ENCODE measurements at places on chromosomes 6 and 20.

DNA sequence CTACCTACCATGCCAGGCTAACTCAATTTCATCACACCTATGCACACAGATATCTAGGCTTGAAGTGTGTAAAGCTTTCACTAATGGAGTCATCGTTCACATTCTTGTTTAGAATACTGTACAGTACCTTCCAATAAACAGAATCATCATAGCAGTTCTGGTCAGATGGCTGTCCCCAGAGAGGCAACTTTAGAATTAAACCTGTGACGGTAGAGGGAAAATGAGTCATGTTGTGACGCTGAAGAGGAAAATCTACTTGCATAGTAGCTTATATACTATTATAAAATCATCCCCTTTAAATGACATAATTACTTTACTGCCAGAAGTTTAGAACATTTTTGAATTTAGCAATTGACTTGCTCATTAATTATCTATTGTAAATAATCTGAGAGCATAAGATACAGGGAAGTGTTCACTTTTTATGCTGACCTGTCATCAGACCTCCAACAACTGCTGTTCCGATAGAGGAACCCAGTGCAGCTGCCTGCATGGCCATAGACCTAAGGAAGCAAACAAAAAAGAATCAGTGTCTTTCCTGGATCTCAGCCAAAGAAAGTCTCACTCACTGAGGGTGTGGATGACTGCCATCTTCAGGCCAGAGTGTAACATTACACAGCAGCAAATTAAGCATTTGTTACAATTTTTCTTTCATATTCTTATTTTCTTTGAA lies 29.8 kb downstream of the RHAG start:
- H3K27me3 ChIP-seq = no peaks in the 10 kb centered on the region
- DNase-seq = no peak
- H3K4me1 ChIP-seq = no peaks in the 10 kb centered on the region
- no peaks in the 10 kb centered on the region for H3K36me3 ChIP-seq
- no peak overlapping the region for H3K4me3 ChIP-seq
- no peak overlapping the region for H3K27ac ChIP-seq

DNA sequence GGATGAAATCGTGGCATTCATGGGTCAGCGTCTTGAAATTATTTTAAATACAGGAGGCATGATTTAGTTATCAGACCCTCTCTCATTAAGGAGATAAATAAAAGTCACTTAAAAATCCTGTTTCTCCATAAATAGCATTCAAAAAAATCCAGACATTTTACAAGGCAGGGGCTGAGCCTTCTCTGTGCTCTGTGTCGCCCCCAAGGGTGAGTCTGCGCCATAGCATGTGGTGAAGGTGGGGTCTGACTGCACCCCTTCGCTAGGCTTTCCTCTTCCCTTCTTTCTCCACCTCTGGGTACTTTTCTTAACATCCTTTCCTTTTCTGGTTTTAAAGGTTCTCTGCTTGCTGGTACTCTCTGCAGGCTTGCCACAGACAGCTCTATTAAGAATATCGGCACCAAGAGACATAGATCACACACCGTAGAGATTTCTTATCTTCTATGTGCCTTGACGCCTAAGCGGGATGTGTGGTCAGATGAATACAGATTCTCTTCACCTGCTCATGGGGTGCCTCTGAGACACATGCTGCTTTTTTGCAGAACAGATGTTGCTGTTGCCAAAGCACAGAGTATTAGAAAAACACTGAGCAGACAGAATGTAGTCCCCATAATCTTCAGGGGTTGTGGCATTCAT lies 20.1 kb upstream of the FAM209A start:
- H3K27me3 ChIP-seq = no peaks in the 10 kb centered on the region
- H3K36me3 ChIP-seq = no peaks in the 10 kb centered on the region
- no peak overlapping the region for H3K27ac ChIP-seq
- DNase-seq = no peak

DNA sequence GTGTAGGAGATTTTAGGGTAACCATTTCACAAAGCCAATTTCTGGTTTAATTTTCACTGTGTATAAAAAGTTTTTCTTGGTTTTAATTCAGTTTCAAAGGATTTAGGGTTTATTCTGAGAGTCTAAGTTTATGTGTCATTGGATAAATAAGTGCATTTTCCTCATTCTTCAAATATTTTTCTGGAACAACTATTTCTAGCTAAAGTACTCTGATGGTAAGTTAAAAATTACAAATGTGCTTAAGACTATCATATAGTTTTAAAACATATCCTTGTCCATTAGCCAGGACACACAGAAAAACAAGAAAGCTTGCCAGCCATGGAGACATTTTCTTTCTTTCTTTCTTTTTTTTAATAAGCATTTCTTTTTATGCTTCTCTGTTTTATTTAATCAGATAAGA lies 333.0 kb downstream of the RFPL4B start:
- H3K27ac ChIP-seq = no peak overlapping the region
- H3K27me3 ChIP-seq = no peaks in the 10 kb centered on the region
- no peak for DNase-seq
- no peaks in the 10 kb centered on the region for H3K36me3 ChIP-seq
- H3K4me1 ChIP-seq = no peaks in the 10 kb centered on the region
- no peak overlapping the region for H3K4me3 ChIP-seq

GRCh38 chr20:49435639-49436038 lies 46.8 kb downstream of the KCNB1 start:
- H3K27me3 ChIP-seq = no peaks in the 10 kb centered on the region
- no peak for DNase-seq
- no peaks in the 10 kb centered on the region for H3K4me1 ChIP-seq
- H3K36me3 ChIP-seq = no peaks in the 10 kb centered on the region

DNA sequence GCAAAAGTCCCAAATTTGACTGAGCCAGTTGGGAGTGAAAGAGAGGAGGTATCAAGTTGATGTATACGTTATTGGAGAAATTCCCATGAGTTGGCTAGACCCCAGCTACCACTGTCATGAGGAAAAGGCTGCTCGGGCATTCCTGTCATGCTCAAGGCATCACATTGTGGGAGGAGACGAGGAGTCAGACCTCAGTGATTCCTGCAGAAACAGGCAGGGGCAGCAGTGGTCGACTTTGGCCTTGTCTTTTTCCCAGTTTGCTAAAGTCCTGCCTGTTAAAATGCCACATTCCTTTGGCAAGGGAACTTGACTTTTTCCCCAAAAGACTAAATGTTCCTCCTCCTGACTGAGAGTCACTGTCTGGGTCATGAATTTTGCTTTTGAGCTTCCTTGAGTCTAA lies 295.5 kb upstream of the HS3ST5 start:
- H3K36me3 ChIP-seq = no peaks in the 10 kb centered on the region
- DNase-seq = no peak
- no peak overlapping the region for H3K4me3 ChIP-seq
- no peak overlapping the region for H3K27ac ChIP-seq
- H3K4me1 ChIP-seq = no peaks in the 10 kb centered on the region

DNA sequence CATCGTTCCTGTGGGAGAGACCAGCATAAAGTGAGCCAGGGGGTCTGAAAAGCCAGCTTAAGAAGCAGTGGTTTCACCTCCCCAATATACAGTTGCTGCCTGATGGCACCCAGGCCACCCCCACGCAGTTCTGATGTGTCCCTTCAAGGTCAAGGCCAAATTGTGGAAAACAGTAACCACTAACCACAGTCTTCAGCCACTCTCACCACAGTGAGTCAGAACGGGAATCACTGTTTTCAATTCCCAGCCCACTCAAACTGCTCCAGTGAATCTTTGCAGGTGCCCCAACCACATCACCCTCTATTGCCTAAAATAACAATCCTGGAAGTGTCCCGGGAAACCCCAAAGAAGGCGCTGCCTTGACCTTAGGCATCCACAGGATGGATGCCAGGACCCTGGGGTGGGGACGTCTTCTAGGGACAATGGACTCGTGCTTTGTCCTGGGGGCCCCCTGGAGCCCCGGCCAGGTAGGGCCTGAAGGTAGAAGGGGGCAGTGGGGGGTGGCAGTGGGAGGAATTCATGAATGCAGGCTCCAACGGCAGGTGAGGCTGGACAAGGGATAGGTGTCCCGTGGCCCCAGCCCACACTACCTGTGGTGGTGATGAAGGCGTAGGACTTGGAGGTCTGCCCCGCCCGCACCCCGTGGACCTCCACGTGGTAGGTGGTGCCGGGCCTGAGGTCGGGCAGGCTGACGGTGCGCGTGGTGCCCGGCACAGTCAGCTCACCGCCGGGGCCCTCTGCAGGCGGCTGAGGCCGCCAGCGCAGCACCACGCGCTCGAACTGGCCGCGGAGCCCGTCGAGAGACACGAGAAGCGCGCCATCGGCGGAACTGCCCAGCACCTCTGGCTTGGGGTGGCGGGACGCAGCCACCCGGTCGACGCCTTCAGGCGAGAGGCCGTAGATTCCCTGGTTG lies 22.2 kb downstream of the TNXB start:
- peak overlapping the region; percentile 92 for H3K27ac ChIP-seq
- peaks cover 28% of the 10 kb centered on the region for H3K4me1 ChIP-seq
- peak overlapping the region; percentile 59 for H3K4me3 ChIP-seq
- H3K36me3 ChIP-seq = no peaks in the 10 kb centered on the region
- H3K27me3 ChIP-seq = no peaks in the 10 kb centered on the region
